Right hindlimb (tissue), 1 donor: ENCODE measurements at places on chromosomes 13 and 19.

DNA sequence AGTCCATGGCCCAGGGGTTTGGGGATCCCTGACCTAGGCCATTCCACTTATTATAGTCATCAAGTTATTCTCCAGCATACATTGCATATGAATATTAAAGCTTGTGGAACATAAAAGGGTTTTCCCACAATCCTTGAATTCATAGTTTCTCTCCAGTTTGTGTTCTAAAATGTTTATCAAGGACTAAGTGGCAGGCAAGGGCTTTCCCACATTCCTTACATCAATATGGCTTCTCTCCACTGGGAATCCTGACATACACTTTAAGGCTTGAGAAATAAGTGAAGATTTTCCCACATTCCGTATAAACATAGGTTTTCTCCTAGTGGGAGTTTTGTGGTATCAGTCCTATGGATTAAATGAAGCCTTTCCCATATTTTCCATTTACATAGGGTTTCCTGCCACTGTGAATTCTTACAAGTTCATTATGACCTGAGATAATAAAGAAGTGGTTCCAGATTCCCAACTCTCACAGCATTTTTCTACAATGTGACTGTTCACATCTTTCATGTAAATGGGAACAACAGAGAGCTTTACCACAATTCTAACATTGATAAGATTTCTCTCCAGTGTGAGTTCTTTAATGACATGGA lies 14.5 kb downstream of the ZNF426 start:
- DNase-seq: no peak

GRCh38 chr13:99974296-99974938 lies 2.9 kb upstream of the ZIC5 start:
- peak; percentile 15 for DNase-seq

GRCh38 chr13:91426913-91427312 lies 28.5 kb downstream of the GPC5 start:
- DNase-seq: no peak

DNA sequence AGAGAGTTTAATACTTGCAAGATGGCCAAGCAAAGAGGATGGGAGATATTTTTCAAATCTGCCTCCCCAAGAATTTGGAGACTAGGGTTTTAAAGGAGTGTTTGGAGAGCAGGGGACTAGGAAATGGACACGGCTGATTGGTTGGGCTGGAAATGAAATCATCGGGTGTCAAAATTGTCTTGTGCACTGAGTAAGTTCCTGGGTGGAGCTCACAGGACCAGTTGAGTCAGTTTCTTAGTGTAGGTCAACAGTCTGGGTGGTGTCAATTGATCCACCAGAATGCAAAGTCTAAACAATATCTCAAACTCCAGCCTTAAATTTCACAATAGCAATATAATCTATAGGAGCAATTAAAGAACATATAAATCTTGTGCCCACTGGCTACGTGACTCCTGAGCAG lies 23.0 kb upstream of the CEACAM4 start:
- DNase-seq: no peak

DNA sequence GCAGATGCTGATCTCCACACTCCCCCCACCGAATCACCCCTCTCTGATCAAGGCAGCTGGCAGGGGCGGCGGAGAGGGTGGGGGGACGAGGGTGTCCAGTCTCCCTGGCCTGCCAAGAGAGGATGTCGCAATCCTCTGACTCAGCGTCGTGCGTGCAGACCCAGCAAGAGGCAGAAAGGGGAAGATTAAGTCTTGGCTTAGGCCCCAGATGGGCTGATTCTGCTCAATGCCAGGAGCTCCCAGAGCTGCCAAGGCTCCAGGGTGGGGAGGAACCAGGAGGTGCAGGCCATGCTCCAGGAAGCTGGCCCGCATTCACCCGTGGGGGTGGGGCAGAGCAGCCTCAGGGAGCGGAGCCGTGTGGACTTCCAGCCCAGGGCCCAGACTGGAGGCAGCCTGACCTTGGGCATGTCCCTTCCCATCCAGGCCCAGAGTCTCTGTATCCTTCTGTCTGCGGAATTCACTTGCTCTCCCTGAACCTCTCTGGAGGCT lies 6.6 kb upstream of the BCL3 start:
- DNase-seq: peak; percentile 97

- no peak for DNase-seq
Observed at GRCh38 chr13:21035498-21035897, 25.9 kb downstream of the LATS2 start.

GRCh38 chr13:28251466-28251865 lies 113.1 kb downstream of the PAN3 start:
- no peak for DNase-seq
